ENCODE measurements at places on chromosomes 5 and 9. TPM values are rescaled to one million over a fixed set of nuclear protein-coding genes. Genes with fewer than 3 reads are reported as not detected.

GRIA1 gene
- total RNA-seq = 0.52 TPM

PCDHGB4 gene
- total RNA-seq = 3.8 TPM

GRCh38 chr9:126549246-126550006, 64.3 kb upstream of the LMX1B start:
- H3K4me3 ChIP-seq = no peak overlapping the region
- H3K36me3 ChIP-seq = no peaks in the 10 kb centered on the region
- no peaks in the 10 kb centered on the region for H3K27me3 ChIP-seq

DNA sequence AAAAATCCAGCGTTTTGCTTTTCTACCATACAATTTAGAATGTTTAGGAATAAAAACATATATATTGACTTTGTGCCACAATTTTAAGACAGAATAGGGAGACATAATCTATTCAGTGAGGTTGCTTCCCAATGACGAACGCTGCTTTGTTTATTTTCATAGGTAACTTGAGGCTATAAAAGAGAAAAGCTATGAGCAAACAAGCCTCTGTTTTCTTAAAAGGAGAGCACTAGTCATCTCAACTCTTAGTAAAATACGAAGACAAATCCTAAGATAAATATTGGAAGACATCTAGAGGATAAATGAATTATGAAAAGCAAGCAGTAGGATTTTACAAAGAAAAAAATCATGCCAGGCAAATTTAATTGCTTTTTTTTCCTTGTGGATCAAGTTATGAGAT, 363.6 kb downstream of the ANXA1 start:
- H3K36me3 ChIP-seq = no peaks in the 10 kb centered on the region
- no peak for DNase-seq
- no peak overlapping the region for H3K4me3 ChIP-seq
- H3K4me1 ChIP-seq = no peaks in the 10 kb centered on the region
- no peaks in the 10 kb centered on the region for H3K27me3 ChIP-seq
- no peak overlapping the region for H3K27ac ChIP-seq

- H3K27ac ChIP-seq = no peak overlapping the region
- no peak for DNase-seq
Observed at GRCh38 chr9:91917436-91917835, 32.6 kb downstream of the ROR2 start.

GRCh38 chr5:135587721-135588663, 9.2 kb upstream of the CXCL14 start:
- no peaks in the 10 kb centered on the region for H3K4me1 ChIP-seq
- H3K4me3 ChIP-seq = no peak overlapping the region
- no peak for DNase-seq
- no peaks in the 10 kb centered on the region for H3K36me3 ChIP-seq
- no peaks in the 10 kb centered on the region for H3K27me3 ChIP-seq
- no peak overlapping the region for H3K27ac ChIP-seq

DNA sequence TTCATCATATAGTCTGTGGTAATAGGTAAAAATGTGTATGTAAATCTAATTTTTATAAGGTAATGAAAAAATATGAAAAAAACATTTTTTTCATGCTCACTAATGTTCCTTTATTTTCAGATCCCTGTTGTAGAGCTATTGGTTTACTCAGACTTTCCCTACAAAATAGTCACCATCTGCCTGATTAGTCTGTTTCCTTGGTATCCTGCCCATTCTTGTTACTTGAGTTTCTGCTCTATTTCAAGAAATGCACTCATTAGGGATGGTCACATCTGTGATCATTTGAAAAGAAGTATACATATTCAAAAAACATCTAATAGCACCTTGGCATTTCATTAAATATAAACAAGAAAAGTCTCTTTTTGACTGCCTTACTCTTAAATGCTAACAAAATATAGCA, 21.6 kb upstream of the RASA1 start:
- H3K27me3 ChIP-seq = no peaks in the 10 kb centered on the region
- H3K4me1 ChIP-seq = no peaks in the 10 kb centered on the region
- H3K36me3 ChIP-seq = no peaks in the 10 kb centered on the region
- no peak overlapping the region for H3K27ac ChIP-seq

DNA sequence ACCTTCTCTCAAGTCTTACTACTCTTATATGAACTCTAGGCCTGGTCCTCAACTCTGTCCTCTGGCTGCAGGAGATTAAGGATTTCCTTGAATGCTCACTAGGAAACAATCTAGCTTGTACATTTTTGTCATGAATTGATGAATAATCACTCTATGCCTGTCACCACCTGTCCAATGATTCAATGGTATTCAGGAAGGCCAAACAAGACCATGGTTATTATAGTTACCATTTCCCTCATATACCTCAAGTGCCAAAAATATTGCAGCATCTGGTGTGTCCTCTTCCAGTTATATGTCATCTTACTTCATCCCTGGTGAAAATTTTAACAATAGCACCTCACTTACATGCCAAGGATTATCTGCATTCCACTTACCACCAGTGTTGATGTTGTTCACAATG, 179.0 kb upstream of the MOCS2 start:
- no peaks in the 10 kb centered on the region for H3K4me1 ChIP-seq
- no peak overlapping the region for H3K4me3 ChIP-seq
- H3K36me3 ChIP-seq = no peaks in the 10 kb centered on the region
- DNase-seq = no peak
- H3K27me3 ChIP-seq = no peaks in the 10 kb centered on the region

GRCh38 chr5:124527220-124527991, 219.0 kb downstream of the ZNF608 start:
- H3K27ac ChIP-seq = no peak overlapping the region
- no peak for DNase-seq
- H3K27me3 ChIP-seq = no peaks in the 10 kb centered on the region
- H3K36me3 ChIP-seq = peaks cover 12% of the 10 kb centered on the region
- H3K4me3 ChIP-seq = no peak overlapping the region

DNA sequence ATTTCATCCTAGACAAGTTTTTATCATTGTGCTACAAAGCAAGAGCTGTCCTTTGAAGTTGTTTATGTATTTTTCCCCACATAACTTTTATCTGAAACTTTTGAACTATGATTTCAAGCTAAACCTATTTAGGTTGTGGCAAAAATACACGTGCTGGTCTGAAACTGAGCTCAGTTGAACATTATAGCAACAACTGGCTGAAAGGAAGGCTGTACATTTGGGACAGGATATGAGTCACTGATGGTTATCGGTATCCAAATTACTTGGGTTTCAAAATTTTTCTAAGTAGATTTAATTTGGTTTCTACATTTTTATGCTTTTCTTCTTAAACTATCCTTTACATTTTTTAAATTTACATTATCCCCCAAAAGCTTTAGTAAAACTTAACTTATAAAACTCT, 627.3 kb upstream of the NUDT12 start:
- no peaks in the 10 kb centered on the region for H3K4me1 ChIP-seq
- no peak overlapping the region for H3K4me3 ChIP-seq
- H3K27me3 ChIP-seq = no peaks in the 10 kb centered on the region
- peaks cover 21% of the 10 kb centered on the region for H3K36me3 ChIP-seq

DNA sequence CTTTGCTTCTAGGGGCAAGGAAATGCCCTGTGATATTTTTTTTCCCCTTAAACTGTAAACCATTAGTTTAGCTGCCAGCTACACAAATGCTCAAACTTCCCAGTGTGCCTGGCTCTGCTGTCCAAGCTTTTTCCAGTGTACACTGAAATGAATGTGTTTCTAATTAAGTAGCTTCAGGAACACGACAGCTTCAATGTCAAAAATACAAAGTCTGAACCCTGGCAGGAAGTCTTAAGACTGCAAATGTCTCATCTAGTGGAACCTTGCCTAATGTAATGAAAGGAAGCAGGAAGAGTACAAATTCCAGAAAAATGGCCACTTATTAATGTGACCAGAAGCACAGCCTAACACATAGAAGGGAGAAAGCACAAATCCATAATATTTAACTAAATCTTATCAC, 255.2 kb downstream of the CRB2 start:
- H3K4me1 ChIP-seq = no peaks in the 10 kb centered on the region
- DNase-seq = no peak
- no peak overlapping the region for H3K4me3 ChIP-seq
- H3K36me3 ChIP-seq = no peaks in the 10 kb centered on the region

GRCh38 chr9:14769230-14769571, 46.7 kb upstream of the CER1 start:
- H3K4me1 ChIP-seq = 0 out of 2 replicates have a peak, but pooled peaks cover 3% of the 10 kb centered on the region
- H3K36me3 ChIP-seq = no peaks in the 10 kb centered on the region
- no peak for DNase-seq

DNA sequence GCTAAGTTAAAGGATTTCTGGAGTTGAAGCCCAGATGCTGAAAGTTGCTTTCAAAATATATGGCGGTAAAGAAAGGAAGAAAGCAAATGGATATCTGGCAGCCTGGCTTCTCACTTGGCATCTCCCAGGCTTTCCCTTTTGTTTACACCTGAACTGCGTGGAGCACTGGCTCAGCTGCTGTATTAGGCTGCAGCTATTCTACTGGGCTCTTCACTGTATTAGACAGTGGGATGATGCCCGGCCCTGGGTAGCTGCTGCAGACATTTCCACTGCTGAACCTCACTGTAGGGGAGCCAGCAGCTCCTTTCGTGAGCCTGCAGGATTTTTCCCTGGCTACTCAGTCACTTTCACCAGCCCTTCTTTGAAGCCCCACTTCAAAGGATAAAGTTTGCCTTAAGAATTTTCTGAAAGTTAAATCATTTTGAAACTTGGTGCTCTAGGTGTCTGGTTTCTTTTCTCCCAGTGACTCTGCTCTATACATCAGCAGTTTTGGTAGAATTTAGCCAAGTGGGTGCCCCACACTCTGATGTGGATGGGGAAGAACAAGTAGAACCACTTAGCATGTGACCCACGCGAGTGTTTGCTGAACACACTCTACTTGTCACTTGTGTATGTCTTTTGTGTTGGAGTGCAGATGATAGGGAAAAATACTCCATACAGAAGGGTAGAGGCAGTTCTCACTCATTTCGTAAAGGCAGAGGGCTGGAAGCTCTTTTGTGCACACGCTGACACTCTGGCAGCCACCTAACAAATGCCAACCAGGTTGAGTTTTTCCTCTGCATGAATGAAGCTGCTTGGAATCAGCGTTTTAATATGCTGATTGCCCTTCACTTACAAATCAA, 49.9 kb downstream of the C9orf152 start:
- no peak for DNase-seq
- peaks cover 4% of the 10 kb centered on the region for H3K4me1 ChIP-seq
- no peaks in the 10 kb centered on the region for H3K27me3 ChIP-seq
- peak overlapping the region; percentile 44 for H3K4me3 ChIP-seq
- H3K36me3 ChIP-seq = peaks cover 4% of the 10 kb centered on the region
- H3K27ac ChIP-seq = no peak overlapping the region
